ENCODE measurements at places on chromosomes 4 and X.
A peak's percentile ranks its signal among the peaks of the same experiment; 100 is the strongest.

GRCh38 chrX:48196745-48197201 lies at the start of gene SSX5:
Gene SSX5, minus strand, starts transcription at chrX:48196795. Its CDS starts 1,437 bp downstream, at chrX:48195358.
- DNase-seq, result no peak

DNA sequence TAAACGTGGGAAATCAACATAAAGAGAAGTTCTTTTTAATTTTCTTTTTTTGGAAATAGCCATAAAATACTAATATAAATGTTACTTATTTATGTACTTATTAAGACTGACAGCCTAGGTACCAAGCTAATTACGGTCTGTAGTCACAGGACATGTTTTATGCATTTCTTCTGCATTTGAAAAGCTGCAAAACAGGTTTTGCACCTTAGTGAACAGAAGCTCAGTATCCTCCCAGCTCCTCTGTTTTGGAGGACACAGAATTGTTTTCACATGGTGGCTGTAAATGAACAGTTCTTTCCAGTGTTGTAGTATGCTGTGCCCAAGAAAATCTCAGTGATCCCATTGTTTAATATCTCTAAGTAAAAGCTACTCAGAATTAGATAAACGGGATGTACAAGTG lies 1788.0 kb upstream of the TENM3 start:
- no peak for DNase-seq

DNA sequence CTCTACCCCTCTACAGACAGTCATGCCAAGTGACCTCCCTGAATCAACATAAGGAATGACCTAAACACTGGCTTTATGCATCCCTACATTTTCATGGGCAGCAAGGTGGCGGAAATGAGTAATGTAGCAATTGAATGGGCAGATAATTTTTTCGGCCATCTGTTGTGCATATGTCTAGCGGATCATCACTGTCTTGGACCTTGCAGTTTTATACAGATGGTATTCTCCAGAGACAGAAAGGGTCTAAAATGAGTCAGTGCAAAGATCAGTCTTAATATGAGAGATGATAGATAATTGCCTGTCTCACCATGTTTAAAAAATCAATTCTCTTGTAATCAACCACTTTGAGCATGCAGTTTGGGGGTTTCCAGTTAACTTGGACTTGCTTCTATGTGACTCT lies 177.3 kb upstream of the DKK2 start:
- no peak for DNase-seq

DNA sequence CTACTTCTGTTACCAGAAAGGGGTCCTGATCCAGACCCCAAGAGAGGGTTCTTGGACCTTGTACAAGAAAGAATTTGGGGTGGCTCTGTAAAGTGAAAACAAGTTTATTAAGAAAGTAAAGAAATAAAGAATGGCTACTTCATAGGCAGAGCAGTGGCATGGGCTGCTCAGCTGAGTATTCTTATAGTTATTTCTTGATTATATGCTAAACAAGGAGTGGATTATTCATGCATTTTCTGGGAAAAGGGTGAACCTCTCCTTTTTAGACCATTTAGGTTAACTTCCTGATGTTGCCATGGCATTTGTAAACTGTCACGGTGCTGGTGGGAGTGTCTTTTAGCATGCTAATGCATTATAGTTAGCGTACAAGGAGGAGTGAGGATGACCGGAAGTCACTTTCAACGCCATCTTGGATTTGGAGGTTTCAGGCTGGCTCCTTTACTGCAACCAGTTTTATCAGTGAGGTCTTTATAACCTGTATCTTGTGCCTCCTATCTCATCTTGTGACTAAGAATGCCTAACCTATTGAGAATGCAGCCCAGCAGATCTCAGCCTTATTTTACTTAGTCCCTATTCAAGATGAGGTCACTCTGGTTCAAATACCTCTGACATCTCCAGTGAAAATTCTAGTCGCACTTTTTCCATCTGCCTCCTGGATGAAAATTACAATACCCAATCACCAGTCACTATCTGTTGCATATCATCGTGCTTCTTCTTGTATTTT lies 15.5 kb upstream of the TDO2 start:
- no peak for DNase-seq

- peak; percentile 31 for DNase-seq
Observed at GRCh38 chr4:146981651-146982050, 36.0 kb upstream of the TTC29 start.

GRCh38 chr4:99991741-99992140 lies 41.7 kb upstream of the H2AZ1 start:
- DNase-seq, result no peak

- DNase-seq, result peak; percentile 48
Observed at GRCh38 chr4:2962614-2963174, 512 bp downstream of the NOP14 start.

DNA sequence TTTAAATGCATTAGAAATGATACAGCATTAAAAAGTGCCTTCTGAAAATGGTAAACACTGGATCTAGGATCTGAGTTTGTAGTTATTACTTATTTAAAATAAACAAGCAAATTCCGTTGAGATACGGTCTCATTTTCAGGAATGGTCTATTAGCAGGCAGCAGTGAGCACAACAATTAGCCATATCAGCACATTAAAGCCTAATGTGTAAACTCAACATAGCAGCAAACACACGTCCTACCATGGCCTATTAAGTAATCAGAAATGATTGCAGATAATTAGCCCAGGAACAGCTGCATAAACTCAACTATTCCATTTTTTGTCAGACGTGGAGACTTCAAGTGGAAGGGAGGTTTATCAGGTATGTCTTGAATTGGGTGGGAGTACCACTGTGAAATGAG lies 61.8 kb downstream of the NEIL3 start:
- DNase-seq, result no peak

- peak; percentile 53 for DNase-seq
Observed at GRCh38 chr4:77308843-77309242, 151.8 kb downstream of the CCNG2 start.

DNA sequence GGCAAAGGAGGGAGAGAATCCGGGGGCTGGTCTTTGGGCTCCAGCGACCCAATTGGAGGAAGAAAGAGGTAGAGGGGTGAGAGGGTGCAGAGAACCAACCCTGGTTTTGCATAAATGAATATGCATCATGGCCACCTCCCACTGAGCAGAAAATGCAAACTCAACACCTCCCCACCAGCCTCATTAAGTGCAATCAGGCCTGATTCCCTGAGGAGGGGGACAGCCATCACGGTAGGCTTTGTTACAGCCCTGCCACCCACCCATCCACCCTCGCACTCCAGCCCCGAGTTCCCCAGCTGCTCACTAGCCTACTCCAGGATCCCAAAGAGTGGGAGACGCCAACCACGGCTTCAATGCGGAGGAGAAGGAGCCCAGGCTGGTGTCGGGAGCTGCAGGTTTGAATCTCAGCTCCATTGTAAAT lies 48.3 kb upstream of the MAN2B2 start:
- DNase-seq, result no peak

- DNase-seq, result peak; percentile 36
Observed at GRCh38 chr4:73869130-73870055, at the start of gene CXCL1. Gene CXCL1, plus strand, starts transcription at chr4:73869393. Its CDS starts 78 bp downstream, at chr4:73869471.

GRCh38 chr4:52510939-52511565 lies 148.0 kb downstream of the USP46 start:
- DNase-seq, result no peak

DNA sequence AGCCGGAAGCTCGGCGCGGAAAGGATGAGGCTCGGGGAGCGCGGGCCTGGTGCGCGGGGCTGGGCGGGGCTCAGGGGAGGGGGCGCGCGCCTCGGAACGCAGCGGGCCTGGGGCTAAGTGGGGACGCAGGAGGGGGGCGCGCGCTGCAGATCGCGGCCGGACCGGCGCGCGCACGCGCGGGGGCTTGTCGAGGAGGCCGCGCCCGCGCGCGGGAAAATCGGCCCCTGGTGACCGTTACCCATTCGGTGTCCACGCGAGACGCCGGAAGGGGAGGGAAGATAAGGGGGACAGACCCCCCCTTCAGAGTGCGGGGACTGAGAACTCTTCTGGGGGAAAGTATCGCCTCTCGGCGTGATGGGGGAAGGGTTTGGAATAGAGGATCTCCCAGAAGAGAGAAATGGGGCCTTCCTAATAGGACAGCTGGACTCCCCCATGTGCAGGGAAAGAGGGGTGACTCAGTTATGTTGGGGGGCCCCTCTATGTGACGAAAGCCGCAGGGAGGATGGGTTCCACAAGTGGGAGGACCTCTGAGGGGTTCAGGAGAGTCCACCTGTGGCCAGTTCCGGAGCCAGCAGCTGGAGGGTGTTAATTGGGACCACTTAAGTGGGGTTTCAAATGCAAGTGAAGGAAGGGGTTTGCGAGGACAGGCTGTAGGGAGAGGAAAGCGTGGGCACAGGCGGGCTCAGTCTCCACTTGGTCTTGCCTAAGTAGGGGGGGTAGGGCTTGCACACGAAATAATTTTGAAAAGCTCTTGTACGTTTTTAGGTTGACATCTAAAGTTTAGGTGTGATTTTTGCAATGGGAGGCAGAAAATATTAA lies 584 bp downstream of the SUV39H1 start:
- peak; percentile 54 for DNase-seq

- no peak for DNase-seq
Observed at GRCh38 chr4:77742054-77742453, 77.1 kb downstream of the CNOT6L start.

- no peak for DNase-seq
Observed at GRCh38 chr4:24798036-24798610, 2.8 kb downstream of the SOD3 start.

DNA sequence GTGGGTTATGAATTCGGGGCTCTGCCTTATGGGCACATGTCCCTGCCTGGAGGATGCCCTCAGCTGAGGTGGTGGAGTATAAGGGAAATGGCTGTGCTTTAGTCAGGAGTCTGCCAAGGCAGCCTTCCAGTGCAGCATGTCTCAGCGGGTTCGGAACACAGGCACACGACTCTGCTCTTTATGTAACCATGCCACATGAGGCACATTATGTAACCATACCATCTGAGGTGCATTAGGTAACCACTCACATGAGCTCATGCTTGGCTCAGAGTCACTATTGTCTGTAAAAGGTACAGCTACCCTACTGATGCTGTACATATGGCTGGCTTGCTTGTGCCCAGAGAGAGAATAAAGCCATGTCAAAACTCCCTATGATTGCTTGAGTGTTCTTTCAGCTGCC lies 723.6 kb downstream of the TRAM1L1 start:
- DNase-seq, result no peak

- no peak for DNase-seq
Observed at GRCh38 chr4:189858435-189858834, 82.2 kb upstream of the FRG1 start.
